ENCODE measurements at places on chromosomes 6 and 20.
A peak's percentile ranks its signal among the peaks of the same experiment; 100 is the strongest.

DNA sequence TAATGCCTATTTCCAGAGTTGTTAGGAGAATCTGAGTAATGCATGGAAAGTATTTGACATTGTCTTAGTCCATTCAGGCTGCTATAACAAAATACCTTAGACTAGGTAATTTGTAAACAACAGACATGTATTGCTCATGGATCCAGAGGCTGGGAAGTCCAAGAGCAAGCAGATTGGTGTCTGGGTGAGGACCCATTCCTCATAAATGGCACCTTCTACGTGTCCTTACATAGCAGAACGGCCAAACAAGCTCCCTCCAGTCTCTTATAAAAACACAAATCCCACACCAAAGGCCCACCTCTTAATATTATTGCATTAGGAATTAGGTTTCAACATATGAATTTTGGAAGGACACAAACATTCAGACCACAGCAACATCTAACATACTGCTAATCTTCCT lies 30.2 kb downstream of the MBOAT1 start:
- DNase-seq = no peak

GRCh38 chr6:143232849-143233248 lies 172.2 kb downstream of the AIG1 start:
- no peak for DNase-seq

- no peak for DNase-seq
Observed at GRCh38 chr6:72809746-72810379, 188.0 kb downstream of the KCNQ5 start.

- peak; percentile 91 for DNase-seq
Observed at GRCh38 chr6:162964488-162965140, 236.8 kb downstream of the PACRG start.

GRCh38 chr6:56199956-56200355 lies 47.4 kb downstream of the COL21A1 start:
- no peak for DNase-seq

Data from forelimb muscle (tissue), 1 donor.